ENCODE measurements at places on chromosomes 2 and 18.

- DNase-seq: no peak
Measured at GRCh38 chr2:53150146-53150545, 617.5 kb upstream of the CHAC2 start.

- no peak for DNase-seq
Measured at GRCh38 chr18:23541349-23542093, 38.2 kb downstream of the RMC1 start.

DNA sequence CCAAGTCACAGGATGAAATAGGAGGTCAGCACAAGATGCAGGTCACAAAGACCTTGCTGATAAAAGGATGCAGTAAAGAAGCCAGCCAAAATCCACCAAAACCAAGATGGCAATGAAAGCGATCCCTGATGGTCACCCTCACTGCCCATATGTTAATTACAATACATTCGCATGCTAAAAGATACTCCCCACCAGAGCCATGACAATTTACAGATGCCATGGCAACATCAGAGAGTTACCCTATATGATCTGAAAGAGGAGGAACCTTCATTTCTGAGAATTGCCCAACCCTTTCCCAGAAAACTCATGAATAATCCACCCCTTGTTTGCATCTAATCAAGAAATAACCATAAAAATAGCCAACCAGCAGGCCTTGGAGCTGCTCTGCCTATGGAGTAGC is 709.8 kb downstream of the METTL4 start:
- DNase-seq: no peak

DNA sequence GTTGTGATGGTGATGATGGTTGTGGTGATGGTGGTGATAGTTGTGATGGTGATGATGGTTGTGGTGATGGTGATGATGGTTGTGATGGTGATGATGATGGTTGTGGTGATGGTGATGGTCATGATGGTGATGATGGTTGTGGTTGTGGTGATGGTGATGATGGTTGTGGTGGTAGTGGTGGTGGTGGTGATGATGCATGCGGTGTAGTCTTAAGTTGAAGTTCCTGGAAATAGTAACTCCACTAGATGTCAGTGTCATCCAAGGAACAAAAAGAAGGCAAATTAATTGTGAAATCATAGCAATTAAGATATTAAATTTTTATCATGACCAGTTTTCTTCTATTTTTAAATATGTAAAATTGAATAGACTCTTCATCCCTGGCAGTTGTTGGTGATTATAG is 309.2 kb downstream of the AGAP1 start:
- no peak for DNase-seq

GRCh38 chr2:84741182-84741822 is 139.6 kb downstream of the TRABD2A start:
- DNase-seq: peak; percentile 63

- peak; percentile 46 for DNase-seq
Measured at GRCh38 chr2:12718015-12718671, 1.4 kb downstream of the TRIB2 start.

DNA sequence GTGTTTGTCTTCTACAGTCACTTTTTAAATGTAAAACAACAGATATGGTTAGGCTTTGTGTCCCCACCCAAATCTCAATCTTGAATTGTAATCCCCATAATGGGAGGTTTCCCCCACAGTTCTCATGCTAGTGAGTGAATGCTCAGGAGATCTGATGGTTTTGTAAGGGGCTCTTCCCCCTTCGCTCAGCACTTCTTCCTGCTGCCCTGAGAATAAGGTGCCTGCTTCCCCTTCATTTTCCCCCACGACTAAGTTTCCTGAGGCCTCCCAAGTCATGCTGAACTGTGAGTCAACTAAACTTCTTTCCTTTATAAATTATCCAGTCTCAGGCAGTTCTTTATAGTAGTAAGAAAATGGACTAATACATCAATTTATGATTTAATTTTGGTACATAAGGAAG is 118.0 kb upstream of the SNTG2 start:
- DNase-seq: no peak

DNA sequence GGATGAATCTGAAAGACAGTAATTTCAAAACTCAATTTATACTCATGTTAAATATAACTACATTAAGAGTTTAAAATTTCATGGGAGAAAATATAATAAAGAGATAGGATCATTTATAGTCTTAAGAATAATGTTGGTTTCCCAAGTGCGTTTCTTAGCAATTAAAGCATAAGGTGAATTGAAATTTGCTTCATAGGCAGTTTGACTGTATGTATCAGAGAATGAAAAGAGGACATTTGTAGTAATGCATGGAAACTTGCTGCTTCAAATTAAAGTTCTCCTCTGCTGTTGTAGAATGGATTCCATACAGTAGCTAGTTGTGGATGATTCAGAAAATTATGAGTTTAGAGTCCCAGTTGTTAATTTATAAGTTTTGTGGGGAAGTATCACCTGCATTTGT is 68.1 kb downstream of the NUP35 start:
- no peak for DNase-seq

GRCh38 chr2:230925443-230925878 is 419 bp upstream of the GPR55 start:
- DNase-seq: peak; percentile 43

GRCh38 chr2:96962567-96963203 is 23.7 kb downstream of the FAM178B start:
- peak; percentile 75 for DNase-seq

- no peak for DNase-seq
Measured at GRCh38 chr2:142915502-142915901, 38.0 kb downstream of the KYNU start.

DNA sequence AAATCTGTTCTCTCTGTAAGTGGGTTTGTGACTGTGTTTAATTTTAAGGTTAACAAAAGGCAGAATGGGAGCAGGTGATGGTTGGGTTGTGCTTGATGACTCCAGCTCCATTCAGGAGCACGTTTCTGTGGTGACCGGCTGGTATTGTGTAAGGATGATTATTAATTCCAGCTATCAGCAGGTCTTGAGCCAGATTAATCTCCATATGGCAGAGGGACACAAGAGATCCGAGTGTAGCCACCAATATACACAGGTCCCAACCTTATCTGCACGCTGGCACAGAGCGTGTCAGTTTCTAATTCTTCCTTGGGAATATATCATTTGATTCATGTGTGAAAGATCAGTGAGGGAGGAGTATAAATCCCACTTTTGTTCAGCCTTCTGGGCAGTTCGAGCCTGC is 199.0 kb upstream of the DCC start:
- DNase-seq: no peak

- DNase-seq: peak; percentile 80
Measured at GRCh38 chr2:240913810-240914644, 7.9 kb downstream of the CROCC2 start.

DNA sequence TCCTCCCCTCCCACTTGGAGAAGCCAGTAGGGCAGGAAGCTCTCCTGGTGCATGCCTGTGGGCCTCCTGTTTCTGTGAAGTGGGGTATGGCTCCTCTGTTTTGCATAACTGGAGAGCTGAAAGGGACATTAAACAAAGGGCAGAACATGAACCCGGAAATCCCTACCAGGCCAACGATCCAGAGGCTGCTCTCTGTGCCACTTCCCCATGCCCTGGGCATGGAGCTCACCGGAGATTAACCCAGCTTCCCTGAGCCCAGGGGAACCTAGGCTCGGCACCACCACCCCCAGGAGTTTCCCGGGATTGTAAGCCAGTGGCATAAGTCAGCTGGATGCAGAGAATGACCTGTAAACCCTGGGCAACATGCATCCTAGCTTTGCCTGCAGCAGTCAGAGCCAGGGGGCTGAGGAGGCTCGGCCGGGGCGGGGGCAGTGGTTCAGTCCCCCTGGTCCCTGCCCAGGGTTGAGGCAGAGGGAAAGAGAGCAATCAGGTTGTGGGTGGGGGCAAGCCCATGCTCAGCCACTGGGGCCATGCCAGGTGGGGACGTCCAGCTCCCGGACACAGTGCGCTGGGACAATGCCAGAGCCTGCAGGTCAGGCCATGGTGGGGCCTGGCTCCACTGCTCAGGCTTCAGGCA is 49.5 kb downstream of the TIMM21 start:
- no peak for DNase-seq

DNA sequence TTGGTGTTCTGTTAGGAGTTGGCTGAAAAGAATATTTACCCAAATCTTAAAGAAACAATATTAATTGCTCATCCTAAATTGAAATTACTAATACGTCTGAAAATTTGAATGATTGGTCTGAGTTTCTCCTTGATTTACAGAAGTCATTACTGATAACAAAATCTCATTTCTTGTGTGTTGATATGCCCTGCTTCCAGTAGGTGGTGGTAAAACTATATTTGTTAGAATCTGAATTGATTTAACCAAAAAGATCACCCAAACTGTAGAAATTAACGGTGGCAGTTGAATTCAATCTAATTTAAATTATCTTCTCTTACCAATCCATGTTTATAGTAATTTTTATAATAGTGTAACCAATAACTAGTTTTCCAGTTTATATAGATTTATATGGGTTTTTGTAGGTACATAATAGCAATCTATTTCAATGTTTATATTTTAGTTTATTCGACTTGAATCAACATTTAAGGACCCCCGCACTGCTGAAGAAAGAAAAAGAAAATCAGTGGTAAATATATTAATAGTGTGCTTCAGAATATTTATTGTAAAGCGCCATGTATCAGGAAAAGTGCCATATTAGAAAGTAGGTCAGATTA is 38.3 kb downstream of the PAPOLG start:
- DNase-seq: no peak

DNA sequence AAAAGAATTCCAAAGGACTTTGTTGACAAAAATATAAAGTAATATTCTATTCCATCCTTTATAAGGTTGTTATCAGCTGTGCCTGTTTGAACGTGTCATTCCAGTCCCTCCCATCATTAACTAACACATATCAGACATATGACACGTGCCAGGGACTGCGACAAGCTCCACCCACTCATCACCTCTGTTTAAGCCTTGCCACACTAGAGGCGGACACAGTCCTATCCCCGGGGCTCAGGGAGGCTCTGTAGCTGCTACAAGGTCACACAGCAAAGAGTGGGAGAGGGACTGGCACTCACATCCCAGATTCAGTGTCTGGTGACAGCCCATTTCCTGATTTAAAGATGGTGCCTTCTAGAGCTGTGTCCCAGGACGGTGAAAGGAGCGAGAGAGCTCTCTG is 30.0 kb downstream of the TBC1D8 start:
- no peak for DNase-seq
